ENCODE measurements at places on chromosomes 3 and 15. TPM values are rescaled to one million over a fixed set of nuclear protein-coding genes. Genes with fewer than 3 reads are reported as not detected.

Gene SENP2
- polyA plus RNA-seq = 13.8 TPM

Gene SEMA6D
- not detected for polyA plus RNA-seq

Gene KIF7
- 0.17 TPM for polyA plus RNA-seq

Gene CEP19
- 4.4 TPM for polyA plus RNA-seq

Gene HYAL1
- not detected for polyA plus RNA-seq

Gene ARHGEF26
- polyA plus RNA-seq = not detected

Gene CRABP1
- polyA plus RNA-seq = not detected

Gene GOLGA6A
- 0.05 TPM for polyA plus RNA-seq

Gene PTPN23
- 3.9 TPM for polyA plus RNA-seq

Gene CRTC3
- 51.1 TPM for polyA plus RNA-seq

Gene IQCH
- polyA plus RNA-seq = not detected

GRCh38 chr15:73081321-73081958 is 29.2 kb downstream of the NEO1 start:
- no peak for DNase-seq
- H3K4me1 ChIP-seq = no peaks in the 10 kb centered on the region
- H3K4me3 ChIP-seq = no peak overlapping the region
- H3K27ac ChIP-seq = no peak overlapping the region

GRCh38 chr3:8647137-8647985 is 2.8 kb upstream of the SSUH2 start:
- H3K4me1 ChIP-seq = no peaks in the 10 kb centered on the region
- H3K36me3 ChIP-seq = no peaks in the 10 kb centered on the region
- DNase-seq = no peak
- H3K4me3 ChIP-seq = no peak overlapping the region
- no peak overlapping the region for H3K27ac ChIP-seq

DNA sequence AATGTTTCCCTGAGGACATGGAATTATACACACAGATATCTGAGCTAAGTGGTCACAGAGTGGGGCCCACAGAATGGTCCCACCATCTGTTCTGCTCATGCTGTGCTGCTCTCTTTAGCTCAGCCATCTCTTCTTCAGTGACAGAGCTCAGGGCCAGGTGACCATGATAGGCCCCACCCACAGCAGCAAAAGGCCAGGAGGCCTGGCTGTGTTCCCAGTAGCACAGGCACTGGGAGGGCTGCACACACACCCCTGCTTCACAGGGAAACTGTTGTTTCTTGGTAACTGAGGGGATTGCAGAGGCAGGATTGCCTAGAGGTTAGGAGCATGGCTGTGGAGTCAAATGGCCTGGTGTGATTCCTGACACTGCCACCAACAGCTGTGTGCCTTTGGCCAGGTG is 4.8 kb upstream of the FBXW12 start:
- peaks cover 2% of the 10 kb centered on the region for H3K36me3 ChIP-seq
- no peak for DNase-seq
- H3K27me3 ChIP-seq = no peaks in the 10 kb centered on the region
- H3K4me3 ChIP-seq = no peak overlapping the region

GRCh38 chr3:29153811-29154210 is 127.1 kb upstream of the RBMS3 start:
- H3K27ac ChIP-seq = no peak overlapping the region
- H3K27me3 ChIP-seq = no peaks in the 10 kb centered on the region
- H3K36me3 ChIP-seq = no peaks in the 10 kb centered on the region
- peaks cover 7% of the 10 kb centered on the region for H3K4me1 ChIP-seq

GRCh38 chr3:171875923-171876412 is 32.8 kb downstream of the TMEM212 start:
- H3K4me3 ChIP-seq = no peak overlapping the region
- no peaks in the 10 kb centered on the region for H3K27me3 ChIP-seq
- no peak for DNase-seq
- H3K27ac ChIP-seq = no peak overlapping the region

- H3K27me3 ChIP-seq = no peaks in the 10 kb centered on the region
- no peaks in the 10 kb centered on the region for H3K4me1 ChIP-seq
- H3K27ac ChIP-seq = no peak overlapping the region
- no peak overlapping the region for H3K4me3 ChIP-seq
These were observed 1226.4 kb downstream of the NSUN3 start for GRCh38 chr3:95289295-95289694.

DNA sequence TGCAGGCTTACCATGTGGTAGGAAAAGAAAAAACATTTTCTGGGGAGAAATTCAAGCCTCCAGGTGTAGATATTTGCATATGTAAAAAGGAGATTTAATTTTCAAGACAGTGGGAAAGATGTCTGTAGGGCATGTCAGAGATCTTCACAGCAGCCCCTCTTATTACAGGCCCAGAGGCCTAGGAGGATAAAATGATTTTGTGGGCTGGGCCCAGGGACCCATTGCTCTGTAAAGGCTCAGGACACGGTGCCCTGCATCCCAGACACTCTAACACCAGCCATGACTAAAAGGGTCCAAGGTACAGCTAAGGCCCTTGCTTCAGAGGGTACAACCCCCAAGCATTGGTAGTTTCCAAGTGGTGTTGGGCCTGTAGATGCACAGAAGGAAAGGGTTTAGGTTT is 680.1 kb downstream of the IGSF11 start:
- no peak for DNase-seq
- no peaks in the 10 kb centered on the region for H3K27me3 ChIP-seq
- H3K4me1 ChIP-seq = no peaks in the 10 kb centered on the region
- no peaks in the 10 kb centered on the region for H3K36me3 ChIP-seq
- no peak overlapping the region for H3K27ac ChIP-seq

DNA sequence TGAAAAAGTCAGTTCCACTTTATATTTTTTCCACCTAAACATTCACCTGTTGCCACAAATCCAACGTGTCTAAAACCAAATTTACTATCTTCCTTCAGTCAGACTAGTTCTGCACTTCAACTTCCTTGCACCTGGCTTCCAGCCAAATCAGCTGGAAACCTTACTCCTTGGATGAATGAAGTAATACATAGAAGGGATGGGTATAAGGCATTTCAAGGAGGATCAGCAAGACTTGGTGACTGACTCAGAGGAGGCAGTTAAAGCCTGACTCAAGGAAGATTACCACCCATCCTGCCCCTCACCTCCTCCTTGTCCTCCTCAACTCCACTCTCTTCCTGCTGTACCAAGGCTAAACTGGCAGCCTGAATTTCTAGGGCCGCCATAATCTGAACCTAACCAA is 37.1 kb downstream of the QTRT2 start:
- H3K4me1 ChIP-seq = peaks cover 8% of the 10 kb centered on the region
- DNase-seq = no peak
- no peaks in the 10 kb centered on the region for H3K36me3 ChIP-seq
- H3K27me3 ChIP-seq = no peaks in the 10 kb centered on the region
- H3K4me3 ChIP-seq = no peak overlapping the region
- no peak overlapping the region for H3K27ac ChIP-seq

GRCh38 chr3:135865553-135865952 is 100.0 kb upstream of the PPP2R3A start:
- peaks cover 8% of the 10 kb centered on the region for H3K27me3 ChIP-seq
- no peak for DNase-seq
- no peaks in the 10 kb centered on the region for H3K36me3 ChIP-seq

DNA sequence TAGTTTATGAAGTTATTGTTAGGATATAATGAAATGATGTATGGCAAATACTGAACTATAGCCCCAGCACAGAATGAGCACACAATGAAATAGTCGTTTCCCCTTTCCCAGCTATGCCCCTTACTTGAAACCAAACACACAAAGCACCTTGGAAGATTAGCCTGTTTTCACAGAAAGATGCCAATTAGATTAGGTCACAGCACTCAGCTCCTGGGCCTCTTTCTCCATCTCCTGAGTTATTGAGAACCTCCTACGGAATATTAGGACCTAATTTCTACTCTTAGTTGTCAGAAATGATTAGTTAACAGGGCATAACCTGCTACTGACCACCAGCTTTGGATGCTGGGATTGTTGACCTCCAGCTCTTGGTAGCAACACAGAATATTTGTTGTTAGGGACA is 269.4 kb upstream of the ROPN1 start:
- H3K27ac ChIP-seq = no peak overlapping the region
- H3K4me1 ChIP-seq = no peaks in the 10 kb centered on the region
- DNase-seq = no peak

DNA sequence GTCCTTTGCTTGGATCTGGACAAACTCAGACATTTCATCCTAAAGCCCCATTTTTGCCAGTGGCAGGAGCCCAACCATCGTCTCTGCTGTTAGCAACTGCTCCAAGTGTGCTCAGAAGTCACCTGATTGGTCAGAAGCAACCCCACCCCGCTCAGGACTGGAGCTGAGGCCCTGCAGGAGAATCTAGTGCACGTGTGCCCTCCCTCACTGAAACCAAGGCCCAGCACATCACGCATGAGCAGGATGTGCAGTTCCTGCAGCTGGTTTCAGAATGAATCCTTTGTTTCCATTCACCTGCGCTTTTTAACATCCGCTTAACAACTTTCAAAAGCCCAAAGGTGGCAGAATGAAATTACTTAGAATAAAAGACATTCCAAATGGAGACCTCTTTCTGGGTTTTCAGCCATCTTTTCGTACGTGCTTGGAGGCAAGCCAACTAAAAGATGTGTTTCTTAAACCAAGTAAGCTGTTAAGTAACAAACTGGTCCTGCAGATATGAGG is 81.2 kb downstream of the SRGAP3 start:
- peaks cover 27% of the 10 kb centered on the region for H3K4me1 ChIP-seq
- H3K27me3 ChIP-seq = no peaks in the 10 kb centered on the region
- no peak overlapping the region for H3K4me3 ChIP-seq
- peak overlapping the region; percentile 31 for H3K27ac ChIP-seq
- no peaks in the 10 kb centered on the region for H3K36me3 ChIP-seq

- H3K4me1 ChIP-seq = peaks cover 36% of the 10 kb centered on the region
- no peaks in the 10 kb centered on the region for H3K27me3 ChIP-seq
- no peak overlapping the region for H3K4me3 ChIP-seq
- peaks cover 5% of the 10 kb centered on the region for H3K36me3 ChIP-seq
- DNase-seq = no peak
These were observed 155.1 kb downstream of the IGF1R start for GRCh38 chr15:98803228-98804056.

GRCh38 chr3:138113326-138113725 is 2.1 kb downstream of the DZIP1L start:
- H3K27me3 ChIP-seq = peaks cover 39% of the 10 kb centered on the region
- H3K4me3 ChIP-seq = no peak overlapping the region
- no peak overlapping the region for H3K27ac ChIP-seq
- peaks cover 15% of the 10 kb centered on the region for H3K4me1 ChIP-seq

- H3K27ac ChIP-seq = no peak overlapping the region
- H3K27me3 ChIP-seq = no peaks in the 10 kb centered on the region
- H3K36me3 ChIP-seq = peaks cover 2% of the 10 kb centered on the region
- H3K4me3 ChIP-seq = no peak overlapping the region
- no peaks in the 10 kb centered on the region for H3K4me1 ChIP-seq
These were observed 383.1 kb upstream of the TPRG1 start for GRCh38 chr3:188788621-188789081.

- peaks cover 18% of the 10 kb centered on the region for H3K27me3 ChIP-seq
- H3K27ac ChIP-seq = no peak overlapping the region
- H3K36me3 ChIP-seq = no peaks in the 10 kb centered on the region
- no peaks in the 10 kb centered on the region for H3K4me1 ChIP-seq
- no peak for DNase-seq
- no peak overlapping the region for H3K4me3 ChIP-seq
These were observed 19.1 kb downstream of the ALDH1L1 start for GRCh38 chr3:126161309-126161708.

GRCh38 chr15:63252292-63252691 is 25.1 kb upstream of the APH1B start:
- DNase-seq = no peak
- no peak overlapping the region for H3K4me3 ChIP-seq
- H3K36me3 ChIP-seq = peaks cover 12% of the 10 kb centered on the region

DNA sequence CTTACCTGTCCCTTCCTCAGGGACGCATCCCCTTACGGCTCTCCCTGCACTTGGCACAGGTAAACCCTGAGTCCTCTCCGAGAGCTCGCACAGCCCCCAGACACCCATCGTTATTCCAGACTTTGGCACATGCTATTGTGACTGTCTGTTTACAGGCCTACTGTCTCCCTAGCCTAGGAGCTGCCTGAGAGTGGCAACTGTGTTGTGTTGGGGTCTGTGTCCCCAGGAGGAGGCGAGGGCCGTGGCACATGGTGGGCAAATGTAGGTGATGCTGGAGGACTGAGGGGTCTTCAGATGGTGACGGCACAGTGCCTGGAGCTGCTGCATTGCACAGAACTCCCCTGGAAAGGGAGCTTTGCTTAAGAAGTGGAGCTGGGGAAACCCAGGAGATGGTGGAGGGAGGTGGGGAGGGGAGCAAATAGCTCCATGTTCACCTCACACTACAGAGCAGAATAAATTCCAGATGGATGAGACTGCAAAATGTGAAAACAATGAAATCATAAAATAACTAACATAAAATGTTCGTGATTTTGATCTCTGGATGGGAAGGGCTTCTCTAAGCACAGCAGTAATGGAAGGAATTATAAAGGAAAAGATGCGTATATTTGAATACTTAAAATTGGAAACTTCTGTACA is 96.5 kb downstream of the SMAD6 start:
- H3K4me3 ChIP-seq = no peak overlapping the region
- H3K36me3 ChIP-seq = no peaks in the 10 kb centered on the region
- H3K4me1 ChIP-seq = no peaks in the 10 kb centered on the region
- no peak for DNase-seq
- H3K27ac ChIP-seq = no peak overlapping the region

- peaks cover 49% of the 10 kb centered on the region for H3K27me3 ChIP-seq
- H3K4me1 ChIP-seq = no peaks in the 10 kb centered on the region
- no peak overlapping the region for H3K27ac ChIP-seq
- no peaks in the 10 kb centered on the region for H3K36me3 ChIP-seq
These were observed 4.5 kb upstream of the GJD2 start for GRCh38 chr15:34759347-34759746.

DNA sequence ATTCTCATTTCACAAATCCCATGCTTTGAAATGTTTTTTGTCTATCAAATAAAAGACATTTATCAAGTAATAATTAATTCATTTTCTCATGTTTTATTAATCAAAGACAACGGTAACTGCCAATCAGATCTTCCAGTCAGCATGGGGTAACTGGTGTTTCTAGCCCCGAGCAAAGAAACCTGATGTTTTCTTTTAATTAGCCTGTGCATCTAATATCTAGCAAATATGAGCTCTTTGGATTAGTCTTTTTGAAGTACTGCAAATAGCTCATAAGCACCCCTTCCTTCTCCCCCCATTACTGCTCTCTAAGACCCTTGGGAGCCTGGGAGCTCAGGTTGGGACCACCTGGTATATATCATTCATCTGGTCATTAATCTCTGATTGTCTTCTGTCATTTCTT is 43.1 kb upstream of the SRGAP3 start:
- DNase-seq = no peak
- no peak overlapping the region for H3K4me3 ChIP-seq
- H3K27ac ChIP-seq = no peak overlapping the region
- no peaks in the 10 kb centered on the region for H3K36me3 ChIP-seq

DNA sequence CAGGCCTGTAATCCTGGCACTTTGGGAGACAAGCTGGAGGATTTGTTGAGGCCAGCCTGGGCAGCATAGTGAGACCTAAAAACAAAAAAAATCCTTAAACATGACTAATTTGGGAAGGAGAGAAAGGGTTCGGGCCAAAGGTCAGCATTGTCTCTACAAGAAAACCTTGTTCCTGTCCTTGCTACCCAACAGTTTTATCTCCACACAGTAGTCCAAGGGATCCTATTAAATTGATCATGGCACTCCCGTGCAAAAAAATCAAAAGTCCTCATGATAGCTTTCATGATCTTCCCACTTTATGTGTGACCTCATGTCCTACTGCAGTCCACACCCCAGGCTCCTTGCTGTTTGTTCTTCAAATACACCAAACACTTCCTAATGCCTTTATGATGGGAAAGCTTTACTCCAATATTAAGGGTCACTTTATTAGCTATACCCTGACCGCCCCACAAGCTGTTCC is 4.2 kb downstream of the RPL15 start:
- no peak overlapping the region for H3K27ac ChIP-seq
- H3K4me1 ChIP-seq = peaks cover 31% of the 10 kb centered on the region
- DNase-seq = no peak
- no peak overlapping the region for H3K4me3 ChIP-seq
- peaks cover 11% of the 10 kb centered on the region for H3K36me3 ChIP-seq

GRCh38 chr15:44598892-44599291 is 61.9 kb downstream of the EIF3J start:
- peaks cover 75% of the 10 kb centered on the region for H3K36me3 ChIP-seq
- H3K4me1 ChIP-seq = peaks cover 17% of the 10 kb centered on the region
- DNase-seq = no peak
- no peak overlapping the region for H3K4me3 ChIP-seq
